Epithelial cell of proximal tubule (primary cell): ENCODE measurements at places on chromosomes 11 and 22. TPM values are rescaled to one million over a fixed set of nuclear protein-coding genes. Genes with fewer than 3 reads are reported as not detected.

Gene CABP4
- not detected in 2 replicates for total RNA-seq

Gene KRTAP5-8
- total RNA-seq = not detected in 2 replicates

DNA sequence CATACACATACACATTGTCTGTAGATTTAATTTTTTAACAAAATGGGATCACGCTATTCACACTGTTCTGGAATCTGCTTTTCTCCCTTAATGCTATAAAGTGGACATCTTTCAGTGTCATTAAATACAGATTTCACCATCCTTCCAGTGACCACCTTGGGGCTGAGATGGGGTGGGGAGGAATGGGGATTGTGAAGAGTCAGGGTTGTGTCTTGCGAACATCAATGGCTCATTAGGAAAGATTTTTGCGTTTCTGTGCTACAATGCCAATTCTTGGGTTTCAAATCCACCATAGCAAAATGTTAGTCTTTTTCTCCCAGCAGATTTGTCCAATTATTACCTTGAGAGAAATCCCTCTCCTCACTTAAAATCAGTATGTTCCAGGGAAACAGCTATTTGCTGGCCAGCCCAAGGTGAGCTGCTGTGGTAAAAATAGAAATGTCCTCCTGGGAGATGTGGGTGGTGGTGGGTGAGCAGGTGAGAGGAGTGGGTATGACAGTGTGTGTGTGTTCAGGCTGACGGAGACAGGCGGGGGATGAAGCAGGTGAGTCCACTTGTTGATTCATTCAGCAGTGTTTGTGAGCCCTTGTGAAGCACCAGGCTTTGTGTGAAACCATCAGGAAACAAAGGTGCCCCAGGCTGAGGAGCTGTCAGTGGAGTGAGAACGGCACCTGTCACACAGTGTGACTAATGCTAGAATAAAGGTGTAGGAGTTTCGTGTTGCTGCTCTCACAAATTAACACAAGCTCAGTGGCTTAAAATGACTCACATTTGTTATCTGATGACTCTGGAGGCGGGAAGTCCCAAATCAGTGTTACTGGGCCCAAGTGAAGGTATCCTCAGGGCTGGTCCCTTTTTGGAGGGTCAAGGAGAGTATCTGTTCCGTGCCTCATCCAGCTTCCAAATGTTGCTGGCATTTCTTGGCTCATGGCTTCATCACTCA is 1.7 kb upstream of the CBX6 start:
- DNase-seq = no peak

Gene MS4A7
- not detected in 2 replicates for total RNA-seq

Gene OR51B2
- total RNA-seq = not detected in 2 replicates
